ENCODE measurements at places on chromosomes 5 and 9.

GRCh38 chr5:160537940-160538339, 116.3 kb downstream of the PTTG1 start:
- no peaks in the 10 kb centered on the region for H3K27me3 ChIP-seq
- H3K4me3 ChIP-seq, result no peak overlapping the region
- H3K36me3 ChIP-seq, result no peaks in the 10 kb centered on the region
- H3K4me1 ChIP-seq, result no peaks in the 10 kb centered on the region

- H3K27me3 ChIP-seq, result peaks cover 43% of the 10 kb centered on the region
- peaks cover 26% of the 10 kb centered on the region for H3K4me1 ChIP-seq
- DNase-seq, result no peak
- peak within 1 kb of the TSS; percentile 67 for H3K4me3 ChIP-seq
Measured at GRCh38 chr5:140346348-140347221, at the start of gene HBEGF. TSS of gene HBEGF (minus strand) at chr5:140346603. CDS start at chr5:140346328, 275 bp downstream.

GRCh38 chr5:170629566-170630175, 125.9 kb downstream of the KCNIP1 start:
- peaks cover 3% of the 10 kb centered on the region for H3K36me3 ChIP-seq
- H3K4me1 ChIP-seq, result peaks cover 20% of the 10 kb centered on the region
- no peak for DNase-seq
- H3K27me3 ChIP-seq, result peaks cover 17% of the 10 kb centered on the region
- H3K27ac ChIP-seq, result no peak overlapping the region

DNA sequence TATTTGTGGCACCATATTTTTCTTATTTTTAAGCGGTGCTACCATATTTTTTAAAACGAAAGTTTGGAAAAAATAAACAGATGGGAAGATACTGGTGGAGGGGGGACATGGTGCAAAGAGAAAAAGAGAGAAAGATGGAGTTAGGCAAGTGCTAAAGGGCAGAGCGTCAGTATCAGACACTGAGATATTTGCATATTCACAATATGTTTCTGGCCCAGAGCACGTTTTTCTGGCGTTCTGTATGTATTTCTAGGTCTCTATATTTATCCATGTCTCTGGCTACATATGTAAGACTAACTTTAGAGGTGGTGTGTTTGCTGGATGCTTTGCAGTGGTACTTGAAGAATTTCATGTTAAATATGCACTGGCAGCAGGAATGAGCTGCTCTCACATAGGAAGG, 414.0 kb downstream of the TLE4 start:
- no peaks in the 10 kb centered on the region for H3K36me3 ChIP-seq
- no peak overlapping the region for H3K4me3 ChIP-seq
- no peak overlapping the region for H3K27ac ChIP-seq
- H3K27me3 ChIP-seq, result peaks cover 9% of the 10 kb centered on the region
- no peaks in the 10 kb centered on the region for H3K4me1 ChIP-seq
- no peak for DNase-seq

GRCh38 chr5:61055434-61056006, 106.7 kb downstream of the SMIM15 start:
- no peak overlapping the region for H3K27ac ChIP-seq
- H3K4me3 ChIP-seq, result no peak overlapping the region
- H3K27me3 ChIP-seq, result no peaks in the 10 kb centered on the region
- no peak for DNase-seq

DNA sequence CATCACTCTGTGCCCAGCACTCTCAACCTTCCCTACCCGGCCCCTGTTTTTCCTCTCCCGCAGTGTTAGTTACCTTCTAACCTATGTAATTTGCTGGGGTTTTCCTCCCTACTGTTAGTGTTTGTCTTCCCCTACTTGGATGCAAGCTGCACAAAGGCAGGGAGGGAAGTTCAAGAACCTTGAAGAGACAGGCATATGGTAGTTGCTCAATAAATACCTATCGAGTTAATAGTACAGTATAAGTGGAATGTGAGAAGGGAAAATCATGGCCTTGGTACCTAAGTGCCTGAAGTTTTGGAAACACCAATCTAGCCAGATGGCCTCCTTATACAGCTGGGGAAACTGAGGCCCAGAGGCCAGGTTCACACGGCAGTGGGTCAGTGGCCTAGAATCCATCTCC, 24.2 kb downstream of the PDGFRB start:
- H3K36me3 ChIP-seq, result peaks cover 2% of the 10 kb centered on the region
- no peak overlapping the region for H3K4me3 ChIP-seq
- no peak for DNase-seq
- H3K4me1 ChIP-seq, result peaks cover 17% of the 10 kb centered on the region

- no peaks in the 10 kb centered on the region for H3K4me1 ChIP-seq
- no peaks in the 10 kb centered on the region for H3K36me3 ChIP-seq
- H3K27ac ChIP-seq, result no peak overlapping the region
- DNase-seq, result no peak
Measured at GRCh38 chr9:14652729-14653377, 40.4 kb downstream of the ZDHHC21 start.

DNA sequence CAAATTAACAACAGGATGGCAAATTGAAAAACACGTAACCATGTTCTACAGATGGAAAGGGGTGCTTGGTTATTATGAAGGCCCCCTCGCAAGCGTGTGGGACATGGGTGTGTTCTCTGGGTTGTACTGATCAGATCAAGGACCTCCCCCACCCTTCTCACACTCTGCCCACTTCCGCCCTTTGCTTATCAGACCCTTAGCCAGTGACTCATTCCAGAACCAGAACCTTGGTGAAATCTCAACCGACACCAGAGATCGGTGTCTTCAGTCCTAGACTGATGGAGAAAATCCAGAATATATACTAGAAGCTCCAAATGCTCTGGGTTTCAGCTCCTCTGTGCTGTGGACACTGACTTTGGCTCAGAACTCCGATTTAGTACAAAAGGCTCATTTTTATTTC, 64.9 kb downstream of the PTTG1 start:
- H3K27me3 ChIP-seq, result no peaks in the 10 kb centered on the region
- peak; percentile 28 for DNase-seq
- peaks cover 10% of the 10 kb centered on the region for H3K36me3 ChIP-seq
- H3K4me3 ChIP-seq, result peak overlapping the region; percentile 51
- H3K4me1 ChIP-seq, result peaks cover 50% of the 10 kb centered on the region
- H3K27ac ChIP-seq, result peak overlapping the region; percentile 77

DNA sequence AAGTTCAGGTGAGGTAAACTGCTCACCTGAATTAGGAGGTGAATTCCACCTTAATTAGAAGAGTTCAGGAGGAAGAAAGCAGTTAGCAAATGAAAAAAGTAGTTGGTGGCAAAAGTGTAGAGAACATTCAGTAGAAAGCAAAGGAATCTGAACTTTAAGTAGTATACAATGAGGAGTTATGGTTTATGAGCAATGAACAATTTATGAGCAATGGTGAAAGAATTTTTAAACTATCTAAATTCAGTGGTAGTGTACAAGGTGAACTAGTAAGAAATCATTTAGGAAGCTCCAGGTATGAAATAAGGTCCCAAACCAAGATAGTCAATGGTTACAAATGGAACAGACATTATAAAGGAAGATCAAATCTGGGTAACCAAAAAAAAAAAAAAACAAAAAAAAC, 3.1 kb downstream of the CETN3 start:
- no peak overlapping the region for H3K27ac ChIP-seq
- no peaks in the 10 kb centered on the region for H3K27me3 ChIP-seq
- H3K4me1 ChIP-seq, result no peaks in the 10 kb centered on the region
- no peak overlapping the region for H3K4me3 ChIP-seq

GRCh38 chr9:71944754-71945375, 33.4 kb downstream of the C9orf85 start:
- peaks cover 14% of the 10 kb centered on the region for H3K36me3 ChIP-seq
- H3K4me1 ChIP-seq, result peaks cover 27% of the 10 kb centered on the region
- no peak overlapping the region for H3K4me3 ChIP-seq
- no peak for DNase-seq

DNA sequence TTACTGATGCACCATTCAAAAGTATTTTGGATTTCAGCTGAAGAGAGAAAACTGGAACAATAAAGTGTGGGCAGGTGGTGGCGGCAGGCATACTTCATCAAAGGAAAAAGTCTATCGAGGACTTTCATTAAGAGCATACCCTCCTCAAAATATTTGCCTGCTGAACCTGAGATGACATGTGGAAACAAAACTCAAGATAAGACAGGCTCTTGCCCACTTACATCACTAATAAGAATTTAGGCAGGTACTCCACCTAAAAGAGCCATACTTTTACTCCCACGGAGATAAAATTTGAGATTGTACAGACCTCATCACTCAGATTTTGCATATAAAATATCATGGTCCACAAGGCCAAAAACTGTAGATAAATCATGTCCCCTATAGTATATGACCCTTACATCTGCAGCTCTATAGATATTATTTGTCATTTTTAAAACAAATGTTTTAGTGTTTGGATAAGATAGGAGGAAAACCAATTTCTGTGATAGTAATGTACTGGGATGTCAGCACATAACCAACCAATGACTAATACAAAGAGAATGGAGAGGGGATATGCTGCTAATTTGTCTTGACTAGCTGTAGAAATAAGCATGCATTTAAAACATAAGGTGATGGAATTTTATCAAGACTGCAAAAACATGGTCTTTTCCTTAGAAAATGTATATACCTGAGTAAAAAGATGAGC, 730.6 kb upstream of the ZNF608 start:
- DNase-seq, result no peak
- H3K4me1 ChIP-seq, result no peaks in the 10 kb centered on the region
- H3K27ac ChIP-seq, result no peak overlapping the region
- no peak overlapping the region for H3K4me3 ChIP-seq

- DNase-seq, result no peak
- H3K36me3 ChIP-seq, result no peaks in the 10 kb centered on the region
- H3K27me3 ChIP-seq, result peaks cover 53% of the 10 kb centered on the region
- H3K27ac ChIP-seq, result no peak overlapping the region
Measured at GRCh38 chr9:708182-708550, 133.3 kb upstream of the DMRT1 start.

GRCh38 chr5:167574464-167574863, 717.0 kb upstream of the WWC1 start:
- peaks cover 17% of the 10 kb centered on the region for H3K27me3 ChIP-seq
- H3K4me3 ChIP-seq, result no peak overlapping the region
- no peak for DNase-seq
- H3K36me3 ChIP-seq, result no peaks in the 10 kb centered on the region
- H3K4me1 ChIP-seq, result no peaks in the 10 kb centered on the region

DNA sequence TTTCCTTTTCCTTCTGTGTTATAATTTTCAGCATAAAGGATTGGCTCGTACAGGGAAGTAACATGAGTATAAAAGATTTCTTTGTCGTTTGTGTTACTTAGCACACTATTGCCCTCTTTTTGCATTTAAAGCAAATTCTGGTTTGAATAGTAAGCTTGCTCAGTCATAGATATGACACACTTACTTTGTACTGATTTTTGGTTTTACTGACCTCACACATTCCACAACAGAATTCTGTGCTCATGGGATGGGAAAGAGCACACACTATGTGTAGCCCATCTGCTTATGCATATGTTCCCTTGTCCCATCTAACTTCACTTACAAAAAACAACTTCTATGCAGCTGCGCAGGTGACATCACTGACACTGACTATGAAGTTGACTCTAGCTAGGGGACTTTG, 111.9 kb upstream of the MTAP start:
- H3K27ac ChIP-seq, result no peak overlapping the region
- H3K4me1 ChIP-seq, result no peaks in the 10 kb centered on the region
- peaks cover 34% of the 10 kb centered on the region for H3K27me3 ChIP-seq
- no peaks in the 10 kb centered on the region for H3K36me3 ChIP-seq

DNA sequence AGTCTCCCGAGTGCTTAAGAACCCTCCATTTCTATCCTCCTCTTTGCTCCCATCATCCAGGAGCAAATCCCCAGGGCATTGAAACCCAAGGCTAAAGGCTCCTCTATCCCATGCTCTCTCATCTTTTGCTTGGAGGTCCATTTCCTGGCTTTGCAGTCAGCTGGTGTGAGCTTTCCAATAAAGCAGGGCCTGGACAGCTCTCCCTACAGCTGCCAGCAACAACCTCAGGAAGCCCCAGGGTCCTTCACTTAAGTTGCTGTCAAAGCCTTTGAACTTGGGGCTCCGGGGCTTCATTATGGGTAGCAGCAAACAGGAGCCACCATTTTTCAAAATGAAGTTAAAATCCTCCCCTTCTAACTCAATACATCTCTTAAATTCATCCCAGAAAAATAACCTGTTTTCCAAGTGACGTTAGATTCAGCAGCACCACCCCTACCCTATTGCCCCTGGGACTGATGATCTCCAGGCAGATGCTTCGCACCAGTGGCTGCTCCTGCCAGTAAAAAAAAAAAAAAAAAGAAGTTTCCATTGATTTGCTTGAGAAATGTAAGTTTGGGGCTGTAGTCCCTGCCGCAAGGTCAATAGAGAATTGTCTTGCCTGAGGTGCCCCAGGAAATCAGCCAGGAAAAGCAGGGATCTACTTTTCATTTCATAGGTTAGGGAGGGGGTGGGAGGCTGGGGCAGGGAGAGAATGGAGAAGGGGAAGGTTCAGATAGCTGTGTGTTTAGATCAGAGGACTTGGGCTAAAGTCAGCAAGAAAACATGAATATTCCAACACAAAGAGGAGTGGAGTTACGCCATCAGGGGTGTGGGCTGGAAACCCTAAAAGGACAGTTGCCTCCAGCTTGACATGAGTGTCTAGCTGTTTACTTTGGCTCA, 83.8 kb upstream of the IL6ST start:
- DNase-seq, result no peak
- H3K4me1 ChIP-seq, result peaks cover 16% of the 10 kb centered on the region
- H3K27ac ChIP-seq, result no peak overlapping the region

DNA sequence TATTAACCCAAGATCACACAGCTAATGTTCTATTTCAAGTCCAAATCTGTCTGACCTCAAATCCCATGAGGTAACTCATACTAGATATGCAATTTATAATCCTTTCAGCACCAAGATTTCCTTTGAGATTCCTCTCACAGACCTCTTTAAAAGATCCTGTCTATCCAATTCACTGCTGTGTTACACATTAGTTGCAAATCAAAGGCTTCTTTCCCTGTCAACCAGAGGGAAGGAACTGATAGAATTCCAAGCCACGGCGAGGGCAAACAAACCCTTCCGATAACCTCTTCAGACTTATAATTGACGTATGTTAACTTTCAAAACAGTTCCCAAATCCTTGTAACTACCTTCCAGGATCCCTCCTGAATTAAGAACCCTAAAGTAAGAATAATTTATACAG, 168.9 kb downstream of the DRD1 start:
- DNase-seq, result no peak
- no peaks in the 10 kb centered on the region for H3K36me3 ChIP-seq
- no peak overlapping the region for H3K27ac ChIP-seq
- no peaks in the 10 kb centered on the region for H3K4me1 ChIP-seq

DNA sequence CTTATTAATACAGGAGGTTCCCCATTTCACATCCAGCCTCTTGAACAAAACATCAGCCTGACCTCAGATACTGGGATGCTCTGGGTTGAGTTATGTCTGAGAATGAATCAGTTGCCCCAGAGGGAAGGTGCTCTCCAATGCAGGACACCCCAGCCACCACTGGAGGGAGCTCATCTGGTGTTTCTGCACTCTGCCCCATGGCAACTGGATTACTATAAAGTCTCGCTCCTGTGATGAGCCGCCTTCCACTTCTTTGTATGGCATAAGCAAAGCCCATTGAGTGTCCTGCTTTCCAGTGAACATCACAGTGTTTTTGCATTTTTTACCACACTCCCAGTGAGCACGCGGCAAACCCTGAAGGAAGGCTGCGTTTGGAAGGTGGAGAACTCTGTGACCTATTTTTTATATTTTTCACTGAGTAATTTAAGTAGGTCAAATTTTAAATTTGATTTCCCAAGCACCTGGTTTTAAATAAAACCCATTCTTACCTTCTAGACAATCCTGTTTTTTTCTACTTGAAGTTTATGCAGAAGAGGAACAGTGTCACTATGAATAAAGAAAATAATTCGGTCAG, 176.9 kb upstream of the WWC1 start:
- H3K27me3 ChIP-seq, result peaks cover 24% of the 10 kb centered on the region
- H3K4me1 ChIP-seq, result no peaks in the 10 kb centered on the region
- no peak for DNase-seq
- no peaks in the 10 kb centered on the region for H3K36me3 ChIP-seq

GRCh38 chr5:40688996-40689395, 9.3 kb downstream of the PTGER4 start:
- H3K36me3 ChIP-seq, result peaks cover 60% of the 10 kb centered on the region
- peak overlapping the region; percentile 90 for H3K27ac ChIP-seq
- peak overlapping the region; percentile 17 for H3K4me3 ChIP-seq
- H3K4me1 ChIP-seq, result peaks cover 75% of the 10 kb centered on the region
